Activated T-cell treated with anti-CD3 and anti-CD28 coated beads, Interleukin-2, amount 50 U/mL, for 4 hours (primary cell): ENCODE measurements at places on chromosomes 5 and 9. TPM values are rescaled to one million over a fixed set of nuclear protein-coding genes. Genes with fewer than 3 reads are reported as not detected.

The TTLL11 gene
- total RNA-seq, result 5.1 TPM

The IL5 gene
- 3.6 TPM for total RNA-seq

The CHSY3 gene
- total RNA-seq, result not detected

The MYOZ3 gene
- total RNA-seq, result 0.21 TPM

The CCDC183 gene
- total RNA-seq, result not detected

The CDC20B gene
- 0.16 TPM for total RNA-seq

The CDKN2A gene
- 1.4 TPM for total RNA-seq

The SNCB gene
- total RNA-seq, result not detected

The RANBP3L gene
- total RNA-seq, result not detected

The SERF1A gene
- 11.5 TPM for total RNA-seq

The GDNF gene
- not detected for total RNA-seq

The NIM1K gene
- 0.65 TPM for total RNA-seq

The ADCY2 gene
- 0.08 TPM for total RNA-seq
